ENCODE measurements at places on chromosomes 1 and 21.

DNA sequence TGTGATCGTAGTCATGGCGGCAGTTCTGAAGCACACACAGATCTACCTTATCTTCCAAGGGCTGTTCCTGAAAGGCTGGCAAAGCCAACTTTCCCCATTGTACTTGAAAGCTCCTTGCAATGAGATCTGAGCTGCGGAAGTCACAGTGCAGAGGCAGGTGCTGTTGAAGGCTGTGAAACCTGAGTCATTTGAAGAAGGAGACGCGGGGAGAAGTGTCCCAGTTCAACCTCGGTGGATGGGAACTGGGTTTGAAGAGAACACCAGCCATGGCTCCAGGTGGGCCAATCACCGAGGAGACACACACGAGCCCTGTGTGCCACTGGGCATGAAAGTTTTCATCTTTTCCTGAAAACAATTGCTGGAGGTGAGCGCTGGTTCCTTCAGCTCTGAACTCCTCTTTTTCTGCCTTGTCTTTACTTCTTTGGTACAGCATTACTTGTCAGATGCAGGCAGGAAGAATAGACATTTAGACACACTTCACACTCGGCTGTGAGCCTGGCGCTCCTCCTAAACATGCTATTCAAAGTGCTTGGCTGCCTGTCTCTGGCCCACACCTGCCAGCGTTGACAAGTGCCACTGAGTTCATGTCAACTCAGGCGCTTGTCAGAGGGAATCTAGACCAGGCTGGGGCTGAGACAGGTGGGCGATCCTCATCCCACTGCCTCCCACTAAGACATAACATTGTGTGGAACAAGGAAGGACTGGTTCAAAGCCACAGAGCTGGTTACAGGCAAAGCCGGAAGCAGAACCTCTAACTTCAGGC, 25.7 kb upstream of the PDE9A start:
- DNase-seq: no peak

GRCh38 chr1:247177755-247178154, 5.9 kb upstream of the ZNF124 start:
- no peak for DNase-seq

DNA sequence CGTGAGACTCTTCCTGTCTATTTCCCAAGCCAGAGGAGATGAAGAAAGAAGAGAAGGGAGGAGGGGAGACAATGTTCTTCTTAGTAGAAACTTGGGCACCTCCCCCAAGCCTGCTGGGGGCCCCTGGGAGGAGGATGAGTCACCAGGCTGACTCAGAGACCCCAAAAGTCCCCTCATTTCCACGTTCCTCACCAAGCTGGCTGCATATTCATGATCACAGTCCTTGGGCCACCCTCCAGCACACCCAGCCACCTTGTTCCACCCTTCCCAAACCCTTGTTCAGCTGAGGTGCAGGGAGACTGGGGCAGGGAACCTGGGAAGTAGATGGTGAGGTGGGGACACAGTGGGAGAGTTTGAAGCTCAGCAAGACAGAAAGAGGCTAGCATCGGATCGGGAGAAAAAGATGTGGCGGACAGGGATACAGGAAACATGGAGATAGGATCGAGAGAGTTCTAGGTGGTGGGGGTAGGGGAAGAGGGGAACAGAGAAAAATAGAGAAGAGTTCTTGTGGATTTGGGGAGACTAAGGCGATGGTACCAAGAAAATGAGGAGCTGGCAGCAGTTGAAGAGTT, 712 bp downstream of the RAB13 start:
- peak; percentile 55 for DNase-seq

DNA sequence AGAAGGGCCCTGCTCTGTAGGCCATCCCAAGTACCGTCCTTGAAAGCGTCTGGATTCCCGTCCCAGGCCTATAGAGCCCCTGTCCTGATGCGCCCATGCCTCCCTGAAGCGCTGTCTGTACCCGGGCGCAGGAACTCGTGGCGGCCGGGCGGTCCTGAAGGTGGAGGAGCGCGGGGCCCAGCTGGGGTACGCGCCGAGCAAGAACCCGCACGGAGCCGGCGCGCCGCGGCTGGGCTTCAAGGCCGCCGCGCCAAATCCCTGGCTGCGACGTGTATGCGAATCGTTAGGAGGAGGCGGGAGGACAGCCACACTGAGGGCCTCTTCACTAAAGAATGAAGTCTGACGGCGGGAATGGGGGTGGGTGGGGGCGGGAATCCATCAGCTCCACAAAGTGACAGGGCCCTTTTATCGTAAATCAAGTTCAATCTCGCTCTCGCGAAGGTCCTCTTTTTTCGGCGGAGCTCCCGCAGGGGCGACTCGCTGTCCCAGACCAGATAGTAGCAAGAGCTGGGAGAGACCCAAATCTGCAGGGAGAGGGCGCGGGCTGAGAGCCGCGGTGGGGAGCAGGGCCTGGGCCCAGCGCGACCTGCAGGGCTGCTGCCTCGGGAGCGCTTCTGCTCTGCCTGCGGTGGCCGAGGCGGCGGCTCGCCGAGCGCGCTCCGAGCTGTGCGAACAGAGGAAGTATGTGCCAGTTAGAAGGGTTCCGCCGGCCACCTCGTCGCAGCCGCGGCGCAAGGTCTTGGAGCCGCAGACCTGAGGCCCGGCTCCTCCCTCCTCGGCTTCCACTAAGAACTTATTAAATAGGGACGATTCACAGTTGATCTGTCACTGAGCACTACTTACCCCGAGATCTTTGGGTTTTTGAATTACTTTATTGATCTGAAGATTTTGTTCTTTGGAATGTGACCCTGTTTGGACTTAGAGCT, 10.4 kb downstream of the BARHL2 start:
- DNase-seq: no peak

- no peak for DNase-seq
Observed at GRCh38 chr1:150972417-150972940, 2.2 kb downstream of the CERS2 start.

GRCh38 chr1:183941001-183941400, 96.5 kb downstream of the COLGALT2 start:
- no peak for DNase-seq

DNA sequence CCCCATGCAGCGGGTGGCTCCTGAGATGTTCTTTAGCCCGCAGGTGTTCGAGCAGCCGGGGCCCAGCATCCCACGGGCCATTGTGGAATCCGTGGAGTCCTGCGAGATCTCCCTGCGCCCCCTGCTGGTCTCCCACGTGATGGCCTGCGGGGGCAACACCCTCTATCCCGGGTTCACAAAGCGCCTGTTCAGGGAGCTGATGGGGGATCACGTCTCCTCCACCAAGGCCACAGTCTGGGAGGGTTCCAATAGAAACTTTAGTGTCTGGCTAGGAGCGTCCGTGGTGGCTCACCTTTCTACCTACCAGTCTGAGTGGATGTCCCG, 71.0 kb downstream of the ACTL8 start:
- peak; percentile 14 for DNase-seq

GRCh38 chr1:235898126-235898525, 31.4 kb upstream of the LYST start:
- no peak for DNase-seq

DNA sequence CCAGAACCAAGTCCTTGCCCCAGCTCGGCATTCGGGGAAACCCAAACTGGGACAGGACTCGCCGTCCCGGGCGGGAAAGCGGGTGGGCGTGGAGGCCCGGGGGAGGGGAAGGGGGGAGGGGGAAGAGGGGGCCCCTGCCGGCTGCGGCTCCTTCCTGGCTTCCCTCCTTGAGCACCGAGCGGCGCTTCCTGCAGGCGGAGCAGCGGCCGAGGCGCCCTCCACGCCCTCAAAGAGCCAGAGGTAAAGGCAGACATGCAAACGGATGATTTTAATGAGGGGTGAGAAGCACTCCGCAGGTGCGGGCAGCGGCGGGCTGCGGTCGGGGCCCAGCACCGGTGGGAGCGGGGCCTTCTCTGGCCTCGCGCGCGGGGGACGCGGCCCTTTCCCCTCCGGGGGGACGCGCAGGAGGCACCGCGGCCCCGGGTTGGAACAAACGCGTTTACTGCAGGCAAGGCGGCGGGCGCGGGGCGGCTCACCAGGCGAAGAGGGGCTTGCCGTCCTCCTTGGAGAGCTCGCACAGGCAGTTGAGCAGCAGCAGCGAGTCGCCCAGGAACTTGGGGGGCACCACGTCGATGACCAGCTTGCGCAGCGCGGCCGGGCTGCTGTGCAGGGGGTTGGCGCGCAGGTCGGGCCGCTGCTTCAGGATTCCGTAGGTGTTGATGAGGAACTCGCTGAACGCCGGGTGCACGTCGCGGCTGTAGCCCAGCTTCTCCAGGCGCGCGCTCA, 5.7 kb upstream of the FTCD start:
- no peak for DNase-seq

DNA sequence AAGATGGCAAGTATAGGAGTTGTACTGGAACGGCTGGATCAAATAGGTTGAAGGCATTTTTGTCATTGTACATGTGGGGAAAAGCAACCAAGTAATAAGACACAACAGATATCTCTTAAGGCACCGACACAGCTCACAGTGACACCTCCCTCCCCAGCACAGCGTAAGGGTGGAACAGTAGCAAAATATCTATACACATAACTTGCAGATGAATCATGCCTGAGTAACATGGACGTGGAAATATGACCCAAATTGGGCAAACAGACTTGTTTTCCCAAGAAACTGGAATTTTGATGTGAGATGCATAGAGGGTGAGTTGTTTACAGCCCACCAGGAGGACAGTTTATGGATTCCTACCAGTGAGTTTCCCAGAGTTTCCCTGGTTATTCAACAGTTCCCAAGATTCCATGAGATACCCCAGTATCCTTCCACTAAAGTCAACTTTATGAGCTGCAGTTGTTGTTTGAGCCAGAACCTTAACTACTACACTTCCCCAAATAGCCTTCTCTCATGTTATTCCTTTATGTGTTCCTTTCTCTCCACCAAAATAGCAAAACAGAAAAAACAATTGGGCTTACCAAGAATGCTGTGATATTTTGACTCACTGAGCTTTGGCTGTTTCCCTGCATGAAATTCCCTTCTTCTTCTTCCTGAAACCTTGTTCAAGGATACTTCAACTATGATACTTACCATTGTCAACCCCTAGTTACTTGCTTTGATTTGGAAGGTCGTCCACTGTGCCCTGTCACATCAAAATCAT, 7.1 kb upstream of the DR1 start:
- no peak for DNase-seq

DNA sequence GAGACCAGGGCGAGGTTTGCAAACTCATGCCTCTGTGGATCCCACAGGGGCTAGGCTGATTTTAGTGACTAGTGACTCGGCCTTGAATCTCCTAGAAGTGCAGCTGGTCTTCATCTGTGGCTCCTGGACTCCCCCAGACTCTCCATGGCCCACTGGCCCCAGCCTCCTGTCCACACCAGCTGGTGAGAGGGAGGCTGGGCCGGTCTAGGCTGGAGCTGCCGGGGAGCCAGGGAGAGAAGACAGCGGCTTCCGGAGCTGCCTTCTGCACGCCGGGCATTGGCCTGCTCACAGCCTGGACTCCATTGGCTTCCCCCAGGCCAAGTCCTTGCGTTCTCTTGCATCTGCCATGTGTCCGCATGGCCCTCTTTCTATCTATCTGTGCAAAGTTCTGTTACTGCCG, 52.1 kb upstream of the COL6A1 start:
- DNase-seq: no peak

GRCh38 chr1:200739702-200740570, 1.2 kb downstream of the CAMSAP2 start:
- DNase-seq: no peak

GRCh38 chr1:155254714-155255242, 505 bp downstream of the ENTREP3 start:
- DNase-seq: no peak

DNA sequence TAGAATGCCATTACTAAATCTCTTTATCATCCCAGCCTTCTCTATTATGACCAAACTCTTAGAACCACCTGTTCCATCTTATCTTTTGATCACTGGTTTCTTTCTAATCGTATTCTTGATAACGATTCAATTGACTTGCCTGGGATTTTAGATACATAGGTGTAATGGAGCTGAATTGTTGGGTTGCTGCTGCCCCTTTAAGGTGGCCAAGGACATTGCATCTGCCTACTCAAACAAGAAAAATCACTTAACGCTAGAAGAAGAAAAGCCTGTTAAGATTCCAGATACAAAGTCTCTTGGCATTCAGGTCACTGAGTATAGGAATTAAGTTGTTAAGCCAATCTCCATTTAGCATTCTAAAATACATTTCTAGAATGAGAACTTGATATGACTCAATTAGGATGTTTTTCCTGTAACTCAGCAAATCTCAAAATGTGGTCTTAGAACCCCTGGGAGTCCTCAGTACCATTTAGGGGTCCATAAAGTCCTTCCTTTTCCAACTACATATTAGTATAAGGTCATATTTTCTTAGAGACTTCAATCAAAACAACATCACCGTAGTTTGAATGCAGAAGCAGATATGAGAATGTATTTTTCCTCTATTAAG, 12.4 kb downstream of the NEXN start:
- peak; percentile 71 for DNase-seq

DNA sequence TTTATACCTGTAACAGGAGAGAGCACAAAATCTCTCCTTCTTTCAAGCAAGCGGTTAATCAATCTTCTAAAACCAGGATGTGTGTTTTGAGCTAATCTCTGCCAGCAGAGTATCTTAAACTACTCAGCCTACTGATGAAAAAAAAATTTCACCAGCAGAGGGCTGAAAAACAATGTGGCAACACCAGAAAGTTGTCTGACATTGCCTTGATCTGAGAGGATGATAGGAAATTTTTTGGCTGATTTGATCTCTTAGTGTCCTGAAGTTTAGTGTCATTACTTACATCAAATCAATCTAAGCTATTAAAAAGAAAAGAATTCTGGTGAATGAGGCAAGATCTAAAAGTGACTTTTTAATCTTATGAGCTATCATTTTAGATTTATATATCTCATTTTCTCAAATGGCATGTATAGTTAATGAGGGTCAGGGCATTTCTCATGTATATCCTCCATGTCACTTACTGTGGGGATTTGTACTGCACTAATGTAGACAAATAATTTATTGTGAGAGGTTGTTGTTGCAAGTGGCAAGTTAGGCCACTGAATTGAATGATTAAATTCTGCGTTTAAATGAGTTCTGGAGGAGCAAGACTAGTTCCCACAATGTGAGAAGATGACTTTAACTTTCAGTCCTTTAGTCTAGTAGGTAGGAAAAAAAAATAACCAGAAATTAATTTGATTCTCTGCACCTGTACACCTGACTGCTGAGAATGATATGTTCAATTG, 10.9 kb downstream of the ADAMTS1 start:
- peak; percentile 24 for DNase-seq

- DNase-seq: peak; percentile 63
Observed at GRCh38 chr1:211469938-211470529, 21.9 kb downstream of the RD3 start.

Measured in OCI-M1 (cell line).